Karpas-422 (cell line): ENCODE measurements at places on chromosomes 3 and 15. TPM values are rescaled to one million over a fixed set of nuclear protein-coding genes. Genes with fewer than 3 reads are reported as not detected.

DNA sequence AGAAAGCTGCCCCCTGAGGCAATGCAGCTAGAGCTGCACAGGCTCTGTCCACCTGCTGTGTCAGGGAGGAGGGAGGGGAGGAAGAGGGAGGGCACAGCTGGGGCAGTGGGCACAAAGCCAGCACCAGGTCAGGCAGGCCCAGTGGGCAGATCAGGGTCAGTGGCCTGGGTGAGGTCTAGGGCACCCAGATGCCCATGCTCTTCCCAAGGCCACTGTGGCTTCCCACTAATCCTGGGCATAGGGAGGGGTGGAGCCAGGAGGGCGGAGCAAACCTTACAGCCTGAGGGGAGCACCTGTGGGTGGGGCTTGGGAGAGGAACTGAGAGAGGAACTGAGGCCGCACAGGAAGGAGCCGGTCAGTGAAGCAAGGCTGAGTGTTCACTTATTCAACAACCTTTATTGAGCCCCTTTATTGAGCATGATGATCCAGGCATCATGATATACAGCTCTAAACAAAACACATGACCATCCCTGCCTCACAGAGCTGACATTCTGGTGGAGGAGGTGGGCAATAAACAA is 55.0 kb downstream of the RHCG start:
- DNase-seq, result peak; percentile 92
- H3K27me3 ChIP-seq, result no peaks in the 10 kb centered on the region
- peaks cover 25% of the 10 kb centered on the region for H3K4me1 ChIP-seq
- H3K27ac ChIP-seq, result peak overlapping the region; percentile 74
- H3K36me3 ChIP-seq, result no peaks in the 10 kb centered on the region
- peak overlapping the region; percentile 30; the same call in 1 of the 2 replicates for H3K4me3 ChIP-seq

DNA sequence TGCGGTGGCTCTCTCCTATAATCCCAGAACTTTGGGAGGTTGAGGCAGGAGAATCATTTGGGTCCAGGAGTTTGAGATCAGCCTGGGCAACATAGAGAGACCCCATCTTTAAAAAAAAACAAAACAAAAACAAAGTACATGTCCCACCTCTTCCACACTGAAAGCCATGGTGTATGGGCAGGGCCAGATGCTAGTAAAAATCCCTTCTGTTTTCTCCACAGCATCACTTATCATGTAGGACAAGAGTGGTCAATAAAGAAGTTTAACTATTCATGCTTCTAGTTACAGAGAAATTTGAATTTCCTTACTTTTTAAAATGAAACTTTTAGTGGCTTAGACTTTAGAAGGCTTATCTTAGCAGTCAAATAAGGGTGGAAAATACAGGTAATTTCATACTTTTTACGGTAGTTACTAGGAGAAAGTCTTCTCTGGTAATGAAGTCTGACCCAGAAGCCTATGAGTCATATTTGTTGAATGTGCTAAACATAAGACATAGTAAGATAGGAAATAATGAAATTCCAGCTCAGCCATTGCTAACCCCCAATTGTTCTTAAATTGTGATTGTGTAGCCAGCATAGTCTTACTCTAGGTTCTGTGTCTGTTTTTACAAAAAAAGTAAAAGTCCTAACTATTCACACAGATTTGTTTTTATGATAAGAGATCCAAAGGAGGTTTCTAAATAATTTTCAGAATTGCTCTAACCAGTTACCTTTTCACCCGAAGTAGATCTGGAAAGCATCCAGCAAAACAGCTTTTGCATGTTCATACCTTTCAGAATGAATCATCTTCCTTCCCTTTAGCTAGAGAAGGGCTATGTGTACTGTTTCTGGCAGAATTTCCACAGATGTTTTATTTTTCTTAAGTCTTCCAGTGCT is 16.4 kb upstream of the ZNF609 start:
- no peaks in the 10 kb centered on the region; the same call in 1 of the 2 replicates for H3K36me3 ChIP-seq
- H3K4me3 ChIP-seq, result no peak overlapping the region
- H3K27me3 ChIP-seq, result no peaks in the 10 kb centered on the region

- no peak overlapping the region for H3K27ac ChIP-seq
- no peak overlapping the region for H3K4me3 ChIP-seq
- no peak for DNase-seq
- H3K27me3 ChIP-seq, result no peaks in the 10 kb centered on the region
- H3K36me3 ChIP-seq, result no peaks in the 10 kb centered on the region
Observed at GRCh38 chr15:71495398-71495780, 315.0 kb upstream of the NR2E3 start.

DNA sequence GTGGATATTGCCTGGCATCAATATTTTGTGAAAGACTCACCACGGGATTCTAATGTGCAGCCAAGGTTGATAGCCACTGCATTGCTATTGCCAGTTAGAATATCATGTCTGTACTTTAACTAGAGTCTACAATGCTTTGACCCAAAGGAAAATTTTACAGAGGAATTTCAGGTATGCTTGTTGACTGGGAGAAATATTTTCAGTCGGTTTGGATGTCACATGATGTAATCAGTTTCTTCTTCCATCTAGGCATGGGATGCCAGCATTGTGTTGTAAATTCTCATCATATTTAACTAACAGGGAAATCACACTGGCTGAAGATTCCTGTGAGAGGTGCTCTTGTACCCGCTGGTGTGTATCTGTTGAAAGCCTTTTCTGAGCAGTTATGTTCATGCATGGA is 508.9 kb upstream of the ADAMTS9 start:
- H3K4me1 ChIP-seq, result no peaks in the 10 kb centered on the region
- no peak overlapping the region for H3K4me3 ChIP-seq
- no peaks in the 10 kb centered on the region for H3K36me3 ChIP-seq
- H3K27ac ChIP-seq, result no peak overlapping the region

DNA sequence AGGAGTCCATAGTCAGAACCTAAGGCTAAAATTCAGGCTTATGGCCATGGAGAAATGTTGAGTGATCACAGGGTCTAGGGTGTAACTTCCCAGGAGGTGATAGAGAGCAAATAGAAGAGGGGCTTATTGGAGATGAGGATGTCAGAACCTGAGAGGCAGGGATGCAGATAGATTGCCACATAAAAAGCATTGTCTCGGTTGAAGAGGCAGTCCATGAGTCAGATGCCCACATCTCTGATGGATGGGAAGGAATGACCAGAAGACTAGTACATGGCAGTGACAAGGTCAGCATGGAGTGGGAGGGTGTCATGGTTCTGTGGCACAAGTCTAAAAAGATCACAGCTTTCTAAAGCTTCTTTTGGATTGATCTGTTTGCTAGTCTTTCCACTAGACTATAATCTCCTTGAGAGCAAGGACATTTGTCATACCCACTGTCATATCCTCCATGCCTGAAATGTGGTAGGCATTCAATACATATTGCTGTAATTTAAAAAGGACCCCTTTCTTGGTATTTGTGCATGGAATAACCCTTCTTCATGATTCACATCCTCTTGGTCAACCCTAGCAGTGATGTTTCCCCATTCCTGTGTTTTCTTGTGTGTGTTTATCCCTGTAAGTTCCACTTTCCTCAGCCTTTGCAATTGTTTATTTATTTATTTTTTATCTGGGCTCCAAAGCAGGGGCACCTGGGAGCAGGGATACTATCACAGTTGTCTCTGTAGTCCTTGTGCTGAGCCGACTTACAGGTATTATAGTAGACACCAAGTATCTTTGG is 613.4 kb upstream of the CFAP20DC start:
- no peaks in the 10 kb centered on the region for H3K36me3 ChIP-seq
- DNase-seq, result no peak
- no peak overlapping the region for H3K27ac ChIP-seq
- no peak overlapping the region for H3K4me3 ChIP-seq

- no peaks in the 10 kb centered on the region for H3K36me3 ChIP-seq
- no peak for DNase-seq
- H3K27me3 ChIP-seq, result no peaks in the 10 kb centered on the region
- H3K27ac ChIP-seq, result no peak overlapping the region
Observed at GRCh38 chr15:78617516-78617915, 3.3 kb downstream of the CHRNA3 start.

- H3K27ac ChIP-seq, result no peak overlapping the region
- no peak for DNase-seq
- H3K4me3 ChIP-seq, result no peak overlapping the region
- no peaks in the 10 kb centered on the region for H3K4me1 ChIP-seq
Observed at GRCh38 chr3:74048699-74049098, 424.0 kb upstream of the PDZRN3 start.

DNA sequence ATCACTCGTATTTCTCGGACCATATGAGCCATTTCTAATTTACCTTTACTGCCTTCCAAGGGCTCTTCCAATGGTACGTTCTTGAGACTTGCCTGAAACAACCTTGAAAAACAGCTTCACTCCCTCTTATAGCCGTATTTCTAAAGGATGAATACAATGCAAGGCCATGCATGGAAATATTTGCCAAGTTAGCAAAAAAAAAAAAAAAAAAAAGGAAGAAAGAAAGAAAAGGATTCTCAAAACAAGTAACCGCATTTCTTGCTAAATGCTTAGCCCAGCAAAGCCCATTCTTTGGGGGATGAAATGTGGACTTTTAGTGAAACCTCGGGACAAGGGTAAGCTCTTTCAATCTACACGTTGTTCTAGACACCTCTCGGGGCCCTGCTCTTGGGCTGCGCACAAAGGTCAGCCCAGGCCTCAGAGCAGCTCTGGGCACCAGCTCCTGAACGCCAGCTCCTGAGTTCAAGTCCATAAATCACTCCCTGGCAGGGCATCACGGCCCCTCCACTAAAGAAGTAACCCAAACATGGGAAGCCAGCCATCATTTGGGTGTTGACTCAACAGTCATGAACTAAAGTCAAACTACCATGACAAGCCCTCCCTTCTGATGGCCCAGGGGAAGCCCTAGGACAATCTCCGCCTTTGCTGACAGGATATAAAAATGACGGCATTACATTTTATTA is 132.7 kb downstream of the ADAMTS17 start:
- H3K27me3 ChIP-seq, result no peaks in the 10 kb centered on the region
- DNase-seq, result no peak
- H3K36me3 ChIP-seq, result no peaks in the 10 kb centered on the region
- no peak overlapping the region for H3K27ac ChIP-seq
- H3K4me3 ChIP-seq, result no peak overlapping the region
- H3K4me1 ChIP-seq, result no peaks in the 10 kb centered on the region

DNA sequence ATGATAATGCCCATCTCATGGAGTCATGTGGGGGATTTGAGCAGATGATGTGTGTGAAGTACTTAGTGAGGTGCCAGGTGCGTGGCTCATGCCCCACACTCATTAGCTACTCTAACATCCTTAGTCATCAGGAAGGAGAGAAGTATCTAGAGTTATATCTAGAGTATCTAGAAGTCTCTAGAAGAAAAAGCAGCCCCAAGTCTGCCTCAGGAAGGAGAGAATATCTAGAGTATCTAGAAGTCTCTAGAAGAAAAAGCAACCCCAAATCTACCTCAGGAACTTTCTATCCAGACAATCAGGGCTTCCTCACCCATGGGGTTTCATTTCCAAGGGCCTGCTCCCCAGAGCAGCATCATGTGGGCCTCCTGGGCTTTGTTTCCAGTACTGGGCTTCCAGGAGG is 24.7 kb upstream of the DOCK3 start:
- no peaks in the 10 kb centered on the region for H3K27me3 ChIP-seq
- no peak overlapping the region for H3K27ac ChIP-seq
- no peak for DNase-seq
- H3K4me1 ChIP-seq, result no peaks in the 10 kb centered on the region

DNA sequence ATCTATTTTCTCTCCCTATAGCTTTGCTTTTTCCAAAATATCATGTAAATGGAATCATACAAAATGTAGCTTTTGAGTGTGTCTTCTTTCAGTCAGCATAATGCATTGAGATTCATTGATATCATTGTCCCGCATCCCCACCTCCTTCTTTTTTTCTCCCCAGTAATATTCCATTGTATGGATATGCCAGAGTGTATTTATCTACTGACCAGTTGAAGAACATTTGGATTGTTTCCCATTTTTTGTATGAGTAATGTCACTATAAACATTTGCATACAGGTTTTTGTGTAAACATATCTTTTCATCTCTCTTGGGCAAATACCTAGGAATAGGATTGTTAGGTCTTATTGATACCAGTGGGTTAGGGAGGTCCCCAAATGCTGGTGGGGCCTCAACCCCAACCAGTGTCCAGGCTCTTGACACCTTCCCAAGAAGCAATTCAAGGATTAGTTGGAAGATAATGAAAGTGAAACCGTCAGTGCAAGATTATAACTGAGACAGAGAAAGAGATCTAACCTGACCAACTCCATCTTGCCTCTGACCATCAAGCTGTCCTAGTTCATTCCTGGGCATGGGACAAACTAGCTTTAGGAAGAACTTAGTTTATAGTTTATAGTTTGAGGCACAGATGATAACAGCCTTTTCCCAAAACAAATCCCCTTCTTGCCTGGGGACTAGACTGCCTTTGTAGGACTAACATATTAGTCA is 7.4 kb upstream of the SLC33A1 start:
- no peaks in the 10 kb centered on the region for H3K36me3 ChIP-seq
- no peak for DNase-seq

GRCh38 chr3:187522293-187522692 is 147.9 kb downstream of the SST start:
- H3K4me3 ChIP-seq, result peak overlapping the region; percentile 29; the same call in 1 of the 2 replicates
- H3K4me1 ChIP-seq, result peaks cover 37% of the 10 kb centered on the region
- H3K27ac ChIP-seq, result peak overlapping the region; percentile 81
- no peaks in the 10 kb centered on the region for H3K36me3 ChIP-seq
- peak; percentile 63 for DNase-seq

DNA sequence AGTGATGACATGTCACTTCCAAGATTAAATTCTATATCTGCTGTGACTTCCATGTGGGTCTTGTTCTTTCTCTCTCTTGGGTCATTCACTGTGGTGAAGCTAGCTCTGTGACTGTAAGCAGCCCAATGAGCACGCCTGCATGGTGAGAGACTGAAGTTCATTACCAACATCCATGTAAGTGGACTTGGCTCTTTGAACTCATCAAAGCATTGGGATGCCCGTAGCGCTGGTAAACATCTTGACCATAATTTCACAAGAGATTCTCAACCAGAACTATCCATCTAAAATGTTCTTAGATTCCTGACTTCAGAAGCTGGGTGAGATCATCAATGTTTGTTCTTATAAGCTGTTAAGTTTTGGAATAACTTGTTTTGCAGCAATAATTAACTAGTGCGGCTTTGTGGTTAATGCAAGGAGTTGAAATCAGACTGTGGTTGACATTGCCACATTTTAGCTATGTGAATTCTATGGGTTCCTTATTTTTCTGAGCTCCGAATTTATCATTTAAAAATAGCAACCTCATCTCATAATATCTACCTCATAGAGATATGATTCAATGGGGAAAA is 31.6 kb upstream of the LRRC3B start:
- H3K27me3 ChIP-seq, result no peaks in the 10 kb centered on the region
- H3K27ac ChIP-seq, result no peak overlapping the region
- no peak overlapping the region for H3K4me3 ChIP-seq
- H3K4me1 ChIP-seq, result no peaks in the 10 kb centered on the region
- no peaks in the 10 kb centered on the region for H3K36me3 ChIP-seq

GRCh38 chr15:63628123-63628822 is 31.1 kb downstream of the FBXL22 start:
- DNase-seq, result no peak
- peaks cover 10% of the 10 kb centered on the region for H3K4me1 ChIP-seq
- H3K4me3 ChIP-seq, result no peak overlapping the region
- no peak overlapping the region for H3K27ac ChIP-seq

GRCh38 chr15:58710701-58711100 is 38.8 kb downstream of the ADAM10 start:
- peaks cover 7% of the 10 kb centered on the region; the same call in 1 of the 2 replicates for H3K36me3 ChIP-seq
- no peak for DNase-seq
- H3K4me1 ChIP-seq, result peaks cover 5% of the 10 kb centered on the region
- H3K27ac ChIP-seq, result no peak overlapping the region

GRCh38 chr15:92634060-92634459 is 21.5 kb downstream of the FAM174B start:
- no peaks in the 10 kb centered on the region for H3K4me1 ChIP-seq
- no peak for DNase-seq
- H3K36me3 ChIP-seq, result no peaks in the 10 kb centered on the region
- H3K4me3 ChIP-seq, result no peak overlapping the region
- H3K27ac ChIP-seq, result no peak overlapping the region

SERINC4 gene
- total RNA-seq, result not detected in 2 replicates

CTNNB1 gene
- 122 and 184 TPM in 2 replicates for total RNA-seq

CDAN1 gene
- total RNA-seq, result 23.8 and 35.9 TPM in 2 replicates

CDHR4 gene
- not detected in 2 replicates for total RNA-seq
